Fibroblast of the aortic adventitia (primary cell): ENCODE measurements at places on chromosomes 6 and 20.

DNA sequence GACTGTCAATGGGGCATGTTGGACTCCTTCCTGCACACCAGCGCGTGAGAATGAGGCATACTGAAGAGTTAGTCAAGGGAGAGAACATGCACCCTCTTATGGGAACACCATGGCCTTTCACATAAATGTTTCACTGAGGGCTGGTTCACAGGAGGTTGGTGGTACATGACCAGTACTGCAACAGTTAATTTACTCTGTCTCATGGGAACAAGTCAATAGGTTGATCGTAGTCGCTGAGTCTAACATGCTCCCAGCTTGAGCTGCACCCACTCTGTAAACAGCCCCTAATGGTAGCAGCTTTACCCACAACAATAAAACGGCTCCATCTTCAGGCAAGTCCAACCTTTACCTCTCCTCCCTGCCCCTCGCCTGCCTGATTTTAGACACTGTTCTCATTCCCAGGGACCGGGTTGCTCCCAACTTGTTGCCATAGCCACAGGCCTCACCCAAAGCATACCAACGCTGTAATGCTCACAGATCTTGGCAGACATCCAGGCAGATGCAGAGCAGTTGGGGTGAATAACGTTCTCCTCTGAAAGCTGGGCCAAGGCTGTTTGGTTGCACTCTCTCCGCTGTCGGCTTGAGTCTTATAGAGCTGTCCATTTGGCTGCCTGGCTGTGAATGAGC lies 111.3 kb downstream of the LY86 start:
- peak; percentile 98 for DNase-seq

- DNase-seq = no peak
Measured at GRCh38 chr20:13913572-13913971, 76.8 kb downstream of the SEL1L2 start.

DNA sequence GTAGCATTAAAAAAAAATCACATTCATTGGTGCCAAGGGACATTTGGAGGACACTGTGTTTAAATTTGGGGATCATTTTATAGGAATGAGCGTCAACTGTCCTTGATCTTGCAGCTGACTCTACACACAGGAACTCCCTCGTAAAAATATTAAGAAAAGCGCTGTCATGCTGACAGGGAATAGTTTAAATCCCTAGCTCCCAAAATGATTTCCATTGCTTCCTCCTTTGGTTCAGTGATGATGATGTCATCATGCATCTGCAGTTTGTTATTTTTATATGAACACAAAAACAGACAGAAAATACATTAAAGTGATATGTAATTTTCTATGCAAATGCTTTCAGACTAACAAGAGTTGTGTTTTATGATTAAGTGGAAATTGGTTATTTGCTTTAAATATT lies 275.6 kb downstream of the BTBD9 start:
- DNase-seq = peak; percentile 11

- no peak for DNase-seq
Measured at GRCh38 chr20:37941992-37942391, 39.1 kb downstream of the VSTM2L start.

DNA sequence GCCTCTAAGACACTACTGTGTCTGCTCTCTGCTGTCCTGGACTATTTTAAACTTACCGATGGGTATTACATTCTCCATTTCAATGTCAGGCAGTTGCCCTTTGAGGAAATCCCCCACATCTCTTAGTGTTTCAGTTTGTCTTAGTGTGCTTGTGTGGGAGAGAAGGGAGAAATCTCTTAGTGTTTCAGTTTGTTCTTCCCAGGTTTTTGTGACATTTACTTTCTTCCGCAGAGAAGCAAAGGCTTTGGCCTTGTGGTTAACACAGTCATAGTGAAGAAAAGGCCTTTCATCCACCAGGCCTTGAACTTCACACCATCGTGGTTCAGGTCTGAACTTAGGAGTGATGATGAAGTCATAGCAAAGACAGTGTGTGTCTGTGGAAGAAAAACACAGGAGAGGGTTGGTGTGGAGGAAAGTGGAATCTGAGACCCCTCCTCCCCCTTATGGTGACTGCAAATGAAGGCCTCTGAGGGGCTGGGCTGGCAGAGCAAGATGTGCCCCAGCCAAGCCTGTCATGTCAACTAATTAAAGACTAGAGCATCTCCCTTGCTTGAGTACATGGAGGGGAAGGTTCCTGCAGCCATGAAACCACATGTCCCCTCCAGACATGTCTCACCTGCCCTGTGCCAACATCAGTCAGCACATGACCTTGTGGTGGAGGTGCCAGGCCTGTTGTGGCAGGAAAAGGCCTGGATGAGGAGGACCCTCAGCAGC lies 23.9 kb downstream of the RAET1L start:
- no peak for DNase-seq

GRCh38 chr20:445514-446336 lies 16.6 kb downstream of the TBC1D20 start:
- DNase-seq = no peak

- DNase-seq = no peak
Measured at GRCh38 chr6:157061770-157062594, 261.3 kb downstream of the TMEM242 start.

- no peak for DNase-seq
Measured at GRCh38 chr6:145694083-145694737, 41.1 kb downstream of the EPM2A start.

- no peak for DNase-seq
Measured at GRCh38 chr20:21190869-21191268, 65.0 kb downstream of the KIZ start.
